ENCODE measurements at places on chromosomes 16 and 17.
A peak's percentile ranks its signal among the peaks of the same experiment; 100 is the strongest.

DNA sequence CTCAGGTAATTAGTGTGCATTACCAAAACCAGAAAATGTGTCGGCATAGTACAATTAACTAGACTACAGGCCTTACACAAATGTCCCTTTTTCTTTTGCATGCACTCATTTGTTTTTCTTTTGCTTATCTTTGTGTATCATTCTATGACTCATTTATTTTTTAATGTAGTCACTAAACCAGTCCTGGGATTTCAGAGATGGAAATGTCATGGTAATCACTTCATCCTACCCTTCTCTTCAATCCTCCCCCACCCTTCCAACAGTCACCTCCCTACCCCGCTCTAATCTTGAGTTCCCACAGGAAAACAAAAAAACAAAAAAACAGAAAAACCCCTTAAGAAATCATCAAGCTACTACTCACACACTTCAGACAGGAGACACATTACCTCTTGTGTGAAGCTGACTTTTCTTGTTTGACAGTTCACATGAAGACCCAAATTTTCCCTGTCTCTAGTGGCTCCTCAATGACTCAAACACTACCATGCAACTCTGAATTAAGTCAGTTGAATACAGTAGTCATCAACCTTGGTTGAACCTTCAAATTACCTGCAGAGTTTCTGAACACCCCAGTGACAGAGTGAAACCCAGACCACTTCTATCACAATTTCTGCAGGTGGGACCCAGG lies 242.4 kb upstream of the SALL1 start:
- no peak for DNase-seq

DNA sequence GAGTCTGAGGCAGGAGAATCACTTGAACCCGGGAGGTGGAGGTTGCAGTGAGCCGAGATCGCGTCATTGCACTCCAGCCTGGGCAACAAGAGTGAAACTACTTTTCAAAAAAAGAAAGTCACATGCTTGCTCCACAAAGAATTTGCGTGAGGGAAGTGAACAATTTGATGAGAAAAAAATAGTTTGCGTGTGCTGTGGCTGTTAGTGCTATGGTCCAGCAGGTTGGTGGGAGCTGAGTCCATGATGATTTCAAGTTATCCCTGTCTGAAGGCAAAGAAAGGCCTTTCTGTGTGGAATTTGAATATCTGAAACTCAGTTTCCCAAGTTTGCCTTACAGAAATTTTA lies 21.0 kb downstream of the PRCD start:
- DNase-seq: no peak

- no peak for DNase-seq
Measured at GRCh38 chr16:69077251-69077650, 28.2 kb upstream of the HAS3 start.

- no peak for DNase-seq
Measured at GRCh38 chr17:57109393-57110151, 24.5 kb downstream of the AKAP1 start.

DNA sequence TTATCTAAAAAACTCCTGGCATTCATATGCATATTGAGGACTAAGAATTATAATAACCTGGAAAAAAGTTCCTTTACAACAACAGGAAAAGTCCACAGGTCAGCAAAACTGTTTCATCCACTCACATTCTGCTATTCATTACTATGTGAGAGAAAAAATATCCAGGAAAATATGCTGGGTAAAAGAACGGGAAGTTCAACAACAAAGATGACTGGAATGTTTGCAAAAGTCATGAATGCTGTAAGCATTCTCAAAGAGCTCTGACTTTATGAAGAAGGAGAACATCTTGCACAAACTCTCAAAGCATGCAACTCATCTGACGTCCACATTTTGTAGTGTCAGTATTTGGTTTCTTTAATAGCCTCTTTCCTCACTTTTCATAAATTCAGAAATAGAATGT lies 56.9 kb upstream of the ALDH3A1 start:
- DNase-seq: no peak

- DNase-seq: no peak
Measured at GRCh38 chr16:65964752-65965151, 401.7 kb upstream of the CDH5 start.

DNA sequence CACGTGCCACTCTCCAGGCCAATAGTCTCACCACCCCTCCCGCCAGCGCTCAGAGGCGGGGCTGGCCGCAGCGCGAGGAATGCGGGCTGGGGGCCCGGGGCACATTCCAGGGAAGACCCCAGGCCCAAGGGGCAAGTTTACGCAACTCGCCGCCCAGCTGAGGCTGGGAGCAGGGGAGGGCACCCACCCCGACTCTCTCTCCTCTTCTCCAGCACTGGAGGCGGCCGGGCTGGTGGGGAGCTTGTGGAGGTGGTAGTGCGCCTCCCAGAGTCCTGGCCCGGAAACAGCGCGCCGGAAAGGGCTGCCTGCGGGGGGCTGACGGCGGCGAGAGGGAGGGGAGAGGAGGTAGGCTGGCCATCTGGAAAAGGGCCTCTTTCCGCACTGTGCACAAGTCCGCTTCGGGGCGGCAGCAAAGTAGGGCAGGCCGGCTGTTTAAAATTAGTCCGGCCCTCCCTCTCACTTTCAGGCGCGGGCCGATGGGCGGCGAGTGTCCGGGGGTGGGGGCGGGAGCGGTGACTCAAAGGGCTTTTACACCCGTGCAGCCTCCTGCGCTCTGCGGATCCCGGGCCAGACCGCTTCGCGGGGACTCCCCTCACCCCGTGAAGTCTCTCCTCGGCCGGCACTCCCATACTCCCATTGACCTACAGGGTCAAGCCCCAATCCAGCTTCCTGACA lies 1.1 kb downstream of the FHOD1 start:
- DNase-seq: peak; percentile 76

GRCh38 chr17:41977991-41978390 lies 11.4 kb downstream of the CNP start:
- DNase-seq: no peak

- DNase-seq: peak; percentile 73
Measured at GRCh38 chr17:31508288-31509094, 117.0 kb downstream of the RAB11FIP4 start.

DNA sequence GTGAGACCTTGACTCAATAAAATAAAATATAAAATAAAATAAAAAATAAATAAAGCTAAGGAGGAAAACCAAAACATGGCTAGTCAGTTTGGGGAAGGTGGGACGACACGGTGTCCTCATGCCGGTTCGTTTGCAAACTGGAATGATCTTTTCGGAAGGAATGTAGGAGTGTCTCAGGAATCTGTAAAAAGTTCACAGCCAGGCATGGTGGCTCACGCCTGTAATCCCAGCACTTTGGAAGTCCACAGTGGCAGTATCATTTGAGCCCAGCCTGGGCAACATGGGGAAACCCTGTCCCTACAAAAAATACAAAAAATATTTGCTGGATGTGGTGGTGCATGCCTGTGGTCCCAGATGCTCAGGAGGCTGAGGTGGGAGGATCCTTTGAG lies 14.7 kb upstream of the RPTOR start:
- DNase-seq: no peak

DNA sequence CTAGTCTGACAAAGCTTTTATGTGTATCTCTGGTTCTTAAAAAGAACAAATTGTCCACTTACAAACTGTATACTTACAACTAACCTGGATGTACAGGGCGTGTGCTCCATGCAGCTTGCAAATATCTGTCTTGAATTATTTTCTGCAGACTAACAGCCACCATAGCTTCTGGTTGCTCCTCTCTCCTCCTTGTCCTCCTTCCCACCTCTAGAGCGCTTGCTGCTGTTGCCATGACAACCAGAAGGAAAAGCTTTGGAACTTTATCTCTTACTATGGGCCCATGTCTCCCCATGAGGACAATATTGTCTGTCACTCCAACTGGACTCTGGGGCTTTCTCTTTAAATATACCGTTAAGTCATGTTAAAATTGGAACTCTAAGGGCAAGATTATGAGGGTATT lies 71.5 kb upstream of the DHX40 start:
- DNase-seq: no peak

GRCh38 chr17:40530531-40530994 lies 29.1 kb upstream of the TNS4 start:
- DNase-seq: no peak

GRCh38 chr16:17251496-17251895 lies 219.3 kb downstream of the XYLT1 start:
- no peak for DNase-seq

Measured in GM10248 (cell line).